ENCODE measurements at places on chromosomes 16 and 17.
A peak's percentile ranks its signal among the peaks of the same experiment; 100 is the strongest.

DNA sequence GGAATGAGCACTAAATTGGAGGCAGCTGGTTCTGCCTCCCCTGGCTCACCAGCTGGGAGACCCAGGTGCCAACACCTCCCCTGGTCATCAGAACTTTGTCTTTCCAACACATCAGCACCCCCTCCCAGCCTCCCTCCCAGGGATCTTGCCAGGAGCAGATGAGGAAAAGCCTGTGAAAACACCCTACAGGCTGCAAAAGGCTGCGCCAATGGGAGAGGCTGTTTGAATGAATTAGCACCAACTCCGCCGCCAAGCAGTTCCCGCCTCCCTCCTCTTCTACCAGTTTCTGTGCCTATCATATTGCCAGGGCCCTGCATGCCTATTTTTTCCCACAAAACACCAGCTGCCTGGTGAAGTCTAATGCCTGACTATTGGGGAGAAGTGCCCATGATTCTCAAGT lies 137.0 kb downstream of the AIPL1 start:
- DNase-seq = no peak

- no peak for DNase-seq
Measured at GRCh38 chr16:84194018-84194417, 3.1 kb downstream of the ADAD2 start.

DNA sequence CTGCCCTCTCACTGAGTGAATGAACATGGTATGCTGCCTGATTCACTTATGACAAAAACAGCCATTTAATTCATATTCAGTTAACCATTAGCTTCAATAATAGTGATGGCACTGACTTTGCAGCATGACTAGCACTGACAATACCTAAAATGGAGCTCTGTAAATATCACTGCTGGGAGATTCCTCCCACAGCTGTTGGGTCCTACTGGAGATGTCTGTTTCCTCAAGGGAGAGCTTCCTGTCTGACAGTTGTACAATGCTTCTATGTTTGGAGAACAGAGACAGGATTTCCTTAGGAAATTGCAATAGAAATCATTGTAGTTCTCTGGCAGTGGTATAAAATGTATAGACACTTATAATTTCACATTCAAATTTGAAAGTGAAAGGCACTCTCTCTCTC lies 695.9 kb upstream of the CDH8 start:
- DNase-seq = no peak

- DNase-seq = no peak
Measured at GRCh38 chr16:85424260-85425073, 188.7 kb upstream of the GSE1 start.

- no peak for DNase-seq
Measured at GRCh38 chr17:18037486-18037885, 1.5 kb downstream of the ATPAF2 start.

- peak; percentile 64 for DNase-seq
Measured at GRCh38 chr17:45425125-45425983, 7.3 kb downstream of the ARHGAP27 start.

- no peak for DNase-seq
Measured at GRCh38 chr16:54335230-54335629, 48.6 kb upstream of the IRX3 start.

DNA sequence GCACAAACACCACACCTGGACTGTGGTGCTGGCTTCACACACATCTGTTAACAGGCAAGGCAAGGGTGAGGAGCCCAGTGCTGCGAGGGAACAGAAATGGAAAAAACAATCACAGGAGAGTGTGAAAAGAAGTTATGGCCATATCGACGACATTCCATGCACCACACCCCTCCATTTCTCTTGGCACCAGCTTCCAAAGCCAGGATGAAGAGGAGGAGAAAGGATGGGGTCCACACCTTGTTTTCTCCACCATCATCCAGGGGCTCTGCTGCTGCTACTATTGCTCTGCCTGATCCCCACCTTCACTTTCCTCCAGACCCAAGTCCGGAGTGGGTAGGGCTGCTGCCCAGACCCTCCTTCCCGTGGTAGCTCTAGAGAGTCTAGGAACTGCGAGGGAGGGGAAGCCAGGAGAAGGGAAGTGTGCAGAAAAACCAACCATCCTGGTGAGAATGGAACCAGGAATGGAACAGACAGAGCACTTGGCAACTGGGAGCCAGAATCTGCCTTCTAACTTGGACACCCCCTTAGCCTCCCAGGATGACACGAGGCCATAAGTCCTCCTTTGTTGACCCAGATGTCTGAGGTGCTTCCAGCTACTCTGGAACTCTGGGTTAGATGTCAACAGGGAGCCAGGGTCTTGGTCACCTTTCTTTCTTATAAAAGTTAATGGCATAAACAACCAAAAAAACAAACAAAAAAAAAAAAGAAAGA lies 1.2 kb upstream of the PROCA1 start:
- no peak for DNase-seq

GRCh38 chr16:88888461-88889387 lies 22.3 kb upstream of the PABPN1L start:
- no peak for DNase-seq

GRCh38 chr17:77508047-77508715 lies 367.4 kb downstream of the SEC14L1 start:
- no peak for DNase-seq

DNA sequence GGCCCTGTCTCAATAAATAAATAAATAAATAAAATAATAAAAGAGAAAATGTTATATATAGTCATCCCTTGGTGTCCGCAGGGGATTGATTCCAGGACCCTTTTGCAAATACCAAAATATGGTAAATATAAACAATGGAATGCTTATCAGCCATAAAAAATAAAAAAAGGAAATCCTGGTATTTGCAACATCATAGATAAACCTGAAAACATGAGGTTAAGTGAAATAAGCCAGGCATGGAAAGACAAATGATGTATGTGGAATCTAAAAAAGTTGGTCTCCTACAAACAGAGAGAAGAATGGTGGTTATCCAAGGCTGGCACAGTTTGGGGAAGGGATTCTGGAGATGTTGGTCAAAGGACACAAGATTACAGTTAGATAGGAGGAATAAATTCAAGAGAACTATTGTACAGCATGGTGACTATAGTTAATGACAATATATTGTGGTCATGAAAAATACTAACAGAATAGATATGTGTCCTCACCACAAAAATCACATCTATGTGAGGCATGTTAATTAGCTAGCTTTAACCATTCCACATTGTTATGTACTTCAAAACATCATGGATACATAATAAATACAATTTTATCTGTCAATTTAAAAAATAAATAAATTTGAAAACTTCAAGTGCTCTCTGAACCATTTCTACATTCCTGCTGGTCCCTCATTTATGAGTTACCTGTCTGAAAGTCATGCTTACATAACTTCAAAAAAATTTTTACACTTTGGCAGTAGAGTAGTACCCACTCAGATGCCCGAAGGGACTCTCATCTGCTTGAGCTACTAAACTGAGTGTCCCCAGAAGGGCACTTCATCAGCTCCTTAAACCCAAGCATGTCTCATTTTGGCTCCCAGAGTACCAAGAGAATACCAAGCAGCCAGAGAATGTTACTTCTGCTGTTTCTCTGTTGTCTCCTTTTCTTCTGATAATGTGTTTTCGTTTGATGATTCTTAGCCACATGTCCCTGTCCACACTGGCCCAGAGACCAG lies 26.6 kb downstream of the N4BP1 start:
- DNase-seq = no peak

GRCh38 chr16:20089246-20089965 lies 15.7 kb upstream of the GPR139 start:
- DNase-seq = no peak
